ENCODE measurements at places on chromosomes 1 and 21.

- no peak for DNase-seq
These were observed 10.5 kb downstream of the FOXJ3 start for GRCh38 chr1:42324398-42325013.

DNA sequence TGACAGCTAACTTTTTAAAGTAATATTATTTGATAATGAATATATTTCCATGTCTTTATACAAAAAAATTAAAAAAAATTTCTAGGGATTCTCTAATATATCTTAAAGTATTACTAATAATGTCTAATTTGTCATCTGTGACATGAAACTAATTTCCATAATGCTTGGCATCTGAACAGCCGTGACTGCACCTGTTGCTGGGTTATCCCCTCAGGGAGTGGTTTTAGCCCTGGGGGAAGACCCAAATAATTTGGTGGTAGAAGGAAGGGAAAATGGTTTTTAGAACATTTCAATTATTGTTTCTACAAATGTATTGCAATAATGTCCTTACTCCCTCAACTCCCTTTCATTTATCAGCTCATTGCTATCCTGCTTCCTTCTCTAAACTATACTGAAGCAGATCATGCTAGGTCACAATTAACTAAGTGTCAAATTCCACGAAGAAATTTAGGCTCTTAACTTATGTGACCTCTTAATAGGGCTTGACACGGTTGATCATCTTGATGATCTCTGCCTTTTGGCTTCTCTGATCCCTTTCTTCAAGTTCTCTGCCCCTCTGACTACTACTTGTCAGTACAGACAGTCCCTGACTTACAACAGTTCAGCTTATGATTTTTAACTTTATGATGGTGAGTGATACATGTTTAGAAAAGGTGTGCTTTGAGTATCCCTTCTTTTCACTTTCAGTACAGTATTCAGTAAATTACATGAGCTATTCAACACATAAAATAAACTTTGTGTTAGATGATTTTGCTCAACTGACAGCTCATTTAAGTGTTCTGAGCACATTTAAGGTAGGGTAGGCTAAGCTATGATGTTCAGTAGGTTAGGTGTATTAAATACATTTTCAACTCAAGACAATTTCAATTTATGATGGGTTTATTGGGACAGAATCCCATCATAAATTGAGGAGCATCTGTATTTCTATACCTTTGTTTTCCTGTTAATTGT is 26.4 kb upstream of the DPH5 start:
- no peak for DNase-seq

GRCh38 chr1:22949822-22950331 is 22.8 kb downstream of the LACTBL1 start:
- no peak for DNase-seq

DNA sequence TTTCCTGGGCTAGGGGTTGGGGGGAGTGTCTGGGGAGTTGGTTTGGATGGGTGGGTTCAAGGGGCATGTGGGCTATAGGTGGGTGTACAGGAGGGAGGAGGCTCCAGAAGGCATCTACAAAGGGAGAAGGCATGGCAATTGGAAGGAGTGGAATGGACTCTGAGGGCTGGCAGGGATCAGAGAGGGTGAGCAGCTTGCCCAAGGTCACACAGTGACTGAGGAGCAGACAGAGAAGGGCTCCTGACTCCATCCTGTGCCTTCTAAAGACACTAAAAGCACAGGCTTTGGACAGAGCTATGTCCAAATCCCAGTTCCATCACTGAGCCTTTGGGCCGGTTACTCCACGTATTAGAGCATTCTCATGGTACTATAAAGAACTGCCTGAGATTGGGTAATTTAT is 151.8 kb downstream of the PTPRU start:
- DNase-seq: no peak

- DNase-seq: no peak
These were observed 59.4 kb upstream of the NEK2 start for GRCh38 chr1:211734791-211735190.

DNA sequence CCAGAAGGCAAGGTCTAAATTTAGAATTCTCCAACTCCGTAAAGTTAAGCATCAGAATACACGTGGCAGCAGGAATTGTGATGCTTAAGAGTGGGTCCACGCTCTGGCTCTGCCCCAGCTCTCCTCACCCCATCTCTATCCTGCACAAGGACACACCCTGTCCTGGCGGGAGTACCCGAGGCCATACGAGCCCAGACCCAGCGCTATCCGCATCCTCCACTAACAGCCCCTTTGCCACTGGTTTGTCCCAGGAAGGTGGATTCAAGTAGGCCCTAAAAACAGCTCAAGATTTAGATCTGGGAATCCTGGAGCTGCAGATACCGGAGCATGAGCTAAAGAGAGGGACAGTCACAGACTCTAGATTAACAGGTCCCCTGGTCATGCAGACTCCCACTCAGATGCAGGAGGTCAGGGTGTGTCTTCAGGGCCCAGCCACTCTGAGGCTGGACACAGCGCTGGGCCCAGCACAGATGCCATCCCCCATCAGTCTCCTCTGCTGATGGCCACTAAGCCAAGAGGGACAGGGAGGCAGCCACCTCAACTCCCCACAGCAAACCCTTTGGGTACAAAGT is 393.3 kb downstream of the NPHP4 start:
- no peak for DNase-seq

DNA sequence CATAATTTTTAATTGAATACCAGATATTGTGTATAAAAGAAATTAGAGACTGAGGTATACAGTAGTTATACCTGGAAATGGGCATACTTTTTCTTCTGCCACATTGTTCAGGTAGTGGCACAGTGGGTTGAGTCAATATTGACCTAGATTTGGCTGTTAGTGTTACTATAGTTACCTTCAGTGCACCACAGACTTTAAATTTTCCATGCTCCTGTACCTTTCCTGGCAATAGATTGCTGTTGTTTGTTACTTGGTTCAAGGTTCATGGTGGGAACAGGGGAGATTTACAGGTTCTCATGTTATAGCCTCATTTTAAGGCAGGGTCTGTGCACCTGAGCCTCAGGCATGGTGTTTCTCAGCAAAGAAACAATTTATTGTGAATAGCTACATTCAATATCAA is 218.7 kb downstream of the LBR start:
- no peak for DNase-seq

DNA sequence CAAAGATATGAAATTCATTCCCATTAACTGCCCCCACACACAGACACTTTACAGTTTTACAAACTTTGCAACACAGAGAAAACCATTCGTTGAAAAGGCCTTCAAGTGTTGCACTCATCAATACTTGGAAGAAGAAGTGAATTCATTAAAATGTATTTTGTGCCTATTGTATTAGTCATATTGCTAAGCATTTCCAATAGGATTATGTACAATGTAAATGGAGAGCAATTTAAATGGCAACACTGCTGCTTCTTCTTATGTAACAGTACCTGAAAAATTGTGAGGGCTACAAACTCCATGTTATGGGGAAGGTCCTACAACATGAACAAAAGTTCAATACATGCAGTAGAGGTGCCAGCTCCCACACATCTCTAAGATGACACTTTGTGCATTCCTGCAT is 209.3 kb upstream of the POGK start:
- DNase-seq: no peak

DNA sequence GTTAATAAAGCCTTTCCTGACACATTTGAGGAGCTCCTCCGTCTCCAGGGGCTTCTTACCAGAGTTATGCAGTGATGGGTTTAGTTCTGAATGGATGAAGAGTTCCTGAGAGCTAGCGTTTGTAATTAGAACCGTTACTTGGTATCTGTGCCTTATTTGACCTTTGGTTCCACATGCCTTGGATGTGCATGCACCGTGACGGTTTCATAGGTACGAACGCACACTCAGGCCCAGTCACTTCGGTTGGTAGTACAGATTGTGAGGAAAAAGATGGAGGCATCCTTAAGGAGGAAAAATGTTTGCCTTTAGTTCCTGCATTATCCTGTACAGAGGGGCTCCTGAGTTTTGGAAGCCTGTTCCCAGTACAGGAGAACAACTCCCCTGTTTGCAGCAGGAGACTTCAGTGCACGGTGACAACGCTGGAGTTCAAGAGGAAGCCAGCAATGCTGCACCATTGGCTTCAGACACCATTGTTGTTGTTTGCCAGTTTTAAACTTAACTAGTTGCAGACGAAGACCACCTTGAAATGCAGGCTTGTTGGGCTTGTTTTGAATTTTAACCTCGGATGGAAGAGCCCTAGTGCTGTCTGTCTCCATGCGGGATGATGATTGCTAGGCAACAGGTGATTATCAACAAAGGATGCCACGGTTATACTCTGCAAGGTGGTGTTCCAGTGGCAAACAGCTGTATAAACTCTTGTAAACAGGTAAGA is 8.2 kb downstream of the RBM15 start:
- DNase-seq: no peak

DNA sequence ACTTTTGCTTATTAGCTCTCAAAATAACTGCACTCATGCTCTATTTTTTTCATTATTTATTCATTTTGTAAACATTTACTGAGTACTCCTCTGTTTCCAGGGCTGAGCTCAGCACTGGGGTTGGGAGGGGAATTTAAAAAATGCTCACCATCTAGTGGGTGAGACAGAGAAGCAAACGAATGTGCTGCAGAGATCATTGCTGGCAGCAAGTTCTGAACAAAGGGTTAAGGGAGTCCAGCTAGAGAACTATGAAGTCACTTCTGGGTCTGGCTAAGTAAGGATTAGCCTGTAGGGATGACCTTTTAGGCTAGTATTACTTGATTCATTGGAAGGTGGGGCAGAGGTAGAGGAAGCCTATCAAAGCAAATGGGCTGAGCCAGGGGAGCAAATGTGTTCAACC is 99.1 kb upstream of the ZNF644 start:
- no peak for DNase-seq

- no peak for DNase-seq
These were observed 620.8 kb downstream of the LRRIQ3 start for GRCh38 chr1:73577206-73577605.
